A549 treated with ZK216348 at 1 μM for 4 hours (cell line): ENCODE measurements at places on chromosomes 13 and 19. TPM values are rescaled to one million over a fixed set of nuclear protein-coding genes. Genes with fewer than 3 reads are reported as not detected.

Gene ONECUT3
- not detected in 5 replicates for total RNA-seq

Gene PLK5
- not detected in 5 replicates for total RNA-seq

Gene GRIK5
- 0.21 to 1.0 TPM (median 0.60 TPM) in 5 replicates for total RNA-seq

Gene ZNF541
- total RNA-seq: not detected in 5 replicates

Gene ENOX1
- 0.87 to 1.4 TPM (median 1.0 TPM) in 5 replicates for total RNA-seq

Gene GRK1
- total RNA-seq: not detected in 5 replicates

Gene ZNF443
- 0.85 to 1.6 TPM (median 1.1 TPM) in 5 replicates for total RNA-seq

Gene BRME1
- total RNA-seq: 0.14 to 0.85 TPM (median 0.56 TPM) in 4 of 5 replicates, not detected in the other

Gene CAB39L
- 1.7 to 2.8 TPM (median 2.1 TPM) in 5 replicates for total RNA-seq

Gene PLIN5
- 0.16 to 0.32 TPM in 2 of 5 replicates, not detected in the others for total RNA-seq

Gene VASP
- total RNA-seq: 153 to 206 TPM (median 182 TPM) in 5 replicates

Gene ZNF729
- not detected in 5 replicates for total RNA-seq

Gene SLC7A10
- total RNA-seq: 0.15 TPM in 1 of 5 replicates, not detected in the others

Gene CEACAM3
- not detected in 5 replicates for total RNA-seq

Gene FGF21
- not detected in 5 replicates for total RNA-seq

Gene DHDH
- total RNA-seq: 1.0 to 2.3 TPM (median 1.9 TPM) in 5 replicates

Gene ZNF723
- total RNA-seq: not detected in 5 replicates

Gene RNF113B
- total RNA-seq: not detected in 5 replicates

Gene LILRA2
- total RNA-seq: 0.09 TPM in 1 of 5 replicates, not detected in the others

Gene DNASE2
- 22.6 to 31.7 TPM (median 30.2 TPM) in 5 replicates for total RNA-seq

Gene KLF5
- total RNA-seq: 30.1 to 55.6 TPM (median 41.8 TPM) in 5 replicates

Gene GRIN2D
- total RNA-seq: 4.4 to 12.0 TPM (median 10.2 TPM) in 5 replicates

Gene WTIP
- 28.9 to 37.7 TPM (median 35.3 TPM) in 5 replicates for total RNA-seq

Gene RXFP2
- total RNA-seq: not detected in 5 replicates

Gene POU4F1
- 0.66 to 1.3 TPM (median 0.92 TPM) in 5 replicates for total RNA-seq

Gene ZNF763
- total RNA-seq: not detected in 5 replicates

Gene TRPC4
- not detected in 5 replicates for total RNA-seq

Gene ZNF667
- not detected in 5 replicates for total RNA-seq

Gene LILRA1
- total RNA-seq: not detected in 5 replicates

Gene ANGPTL8
- total RNA-seq: not detected in 5 replicates

Gene ATP4B
- total RNA-seq: not detected in 5 replicates

Gene LRRC25
- total RNA-seq: not detected in 5 replicates

Gene C5AR2
- 3.1 to 10.0 TPM (median 7.5 TPM) in 5 replicates for total RNA-seq

Gene FSD1
- 6.0 to 10.8 TPM (median 8.6 TPM) in 5 replicates for total RNA-seq

Gene DAPK3
- total RNA-seq: 36.8 to 52.9 TPM (median 47.1 TPM) in 5 replicates

Gene PSG7
- total RNA-seq: 0.14 to 0.29 TPM in 2 of 5 replicates, not detected in the others

Gene TSKS
- total RNA-seq: not detected in 5 replicates

Gene ZNF91
- total RNA-seq: 0.26 to 0.45 TPM (median 0.38 TPM) in 5 replicates

Gene COL5A3
- 2.8 to 4.5 TPM (median 3.1 TPM) in 5 replicates for total RNA-seq

Gene ATP4A
- not detected in 5 replicates for total RNA-seq

Gene LILRB3
- 0.07 to 0.24 TPM (median 0.14 TPM) in 4 of 5 replicates, not detected in the other for total RNA-seq

Gene TSEN34
- total RNA-seq: 69.8 to 130 TPM (median 119 TPM) in 5 replicates

Gene ERICH4
- not detected in 5 replicates for total RNA-seq
